Upper lobe of right lung (tissue), 1 donor: ENCODE measurements at places on chromosomes 7 and 10.

GRCh38 chr10:126302826-126303665, 85.2 kb downstream of the ADAM12 start:
- DNase-seq, result no peak

GRCh38 chr7:115005251-115005650, 83.4 kb downstream of the MDFIC start:
- DNase-seq, result no peak

DNA sequence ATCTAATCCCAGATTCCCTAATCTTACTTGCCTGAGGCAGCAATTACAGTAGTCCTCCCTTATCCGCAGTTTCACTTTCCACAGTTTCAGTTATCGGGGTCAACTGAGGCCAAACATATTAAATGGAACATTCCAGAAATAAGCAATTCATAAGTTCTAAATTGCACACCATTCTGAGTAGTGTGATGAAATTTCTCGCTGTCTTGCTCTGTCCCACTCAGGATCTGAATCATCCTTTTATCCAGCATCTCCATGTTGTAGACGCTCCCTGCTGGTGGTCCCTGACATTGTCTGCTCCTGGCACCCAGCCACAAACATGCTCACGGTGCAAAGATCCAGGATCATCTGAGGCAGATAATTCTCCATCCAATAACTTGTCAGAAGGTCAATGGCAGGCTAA, 128.7 kb upstream of the CXCL12 start:
- no peak for DNase-seq

DNA sequence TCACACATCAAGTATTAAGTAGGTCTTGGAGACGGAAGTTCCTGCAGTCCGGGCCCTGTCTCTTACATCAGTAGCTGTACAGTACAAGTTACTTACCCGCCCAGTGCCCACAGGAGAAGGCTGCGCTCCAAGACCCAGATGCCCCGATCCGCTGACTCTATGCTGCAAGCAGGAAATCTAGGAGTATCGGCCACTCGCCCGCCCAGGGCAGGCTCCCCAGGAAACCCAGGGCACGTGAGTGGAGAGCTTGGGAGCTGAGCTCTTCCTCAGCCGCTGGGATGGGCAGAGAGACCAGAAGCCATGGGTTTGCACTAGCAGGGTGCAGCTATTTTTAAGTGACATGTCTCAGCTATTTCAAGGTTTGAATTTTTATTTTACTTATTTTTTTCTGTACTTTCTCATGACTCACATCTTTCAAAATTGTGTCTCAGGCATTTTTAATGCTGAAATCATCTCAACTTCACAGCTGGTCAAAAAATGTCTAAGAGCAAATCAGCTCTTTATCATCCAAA, 1.9 kb upstream of the GPER1 start:
- no peak for DNase-seq

DNA sequence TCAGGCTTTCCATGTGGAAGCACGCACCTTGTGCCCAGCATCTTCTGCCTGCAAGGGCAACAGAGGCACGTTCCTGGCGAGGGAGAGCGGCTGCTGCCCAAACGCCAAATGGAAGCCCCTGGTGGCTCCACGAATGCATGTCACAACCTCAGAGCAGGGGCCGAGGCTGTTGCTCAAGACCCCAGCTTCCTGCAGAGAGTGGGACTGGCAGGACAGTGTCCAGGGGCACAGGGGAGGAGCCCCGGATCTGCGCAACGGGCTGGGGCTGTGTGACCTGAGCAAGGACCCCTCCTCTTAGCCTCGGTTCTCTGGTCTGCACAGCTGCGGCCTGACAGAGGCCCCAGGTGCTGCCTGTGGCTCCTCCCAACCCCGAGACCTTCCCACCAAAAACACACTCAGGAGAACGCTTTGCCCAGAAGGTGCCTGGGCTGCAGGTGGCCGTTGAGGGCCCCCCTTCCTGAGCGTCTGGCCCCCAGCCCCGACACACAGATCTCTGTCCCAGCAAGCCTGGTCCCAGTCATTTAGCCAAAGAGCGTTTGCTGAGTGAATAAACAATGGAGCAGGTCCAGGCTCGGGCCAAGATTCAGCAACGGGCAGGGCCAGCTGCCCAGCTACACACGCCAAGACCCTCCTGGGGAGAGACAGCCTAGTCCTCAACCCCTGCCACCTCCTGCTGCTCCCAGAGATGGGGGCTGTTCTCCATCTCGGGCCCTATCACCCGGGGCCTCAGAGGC, 1.2 kb downstream of the MICALL2 start:
- no peak for DNase-seq

DNA sequence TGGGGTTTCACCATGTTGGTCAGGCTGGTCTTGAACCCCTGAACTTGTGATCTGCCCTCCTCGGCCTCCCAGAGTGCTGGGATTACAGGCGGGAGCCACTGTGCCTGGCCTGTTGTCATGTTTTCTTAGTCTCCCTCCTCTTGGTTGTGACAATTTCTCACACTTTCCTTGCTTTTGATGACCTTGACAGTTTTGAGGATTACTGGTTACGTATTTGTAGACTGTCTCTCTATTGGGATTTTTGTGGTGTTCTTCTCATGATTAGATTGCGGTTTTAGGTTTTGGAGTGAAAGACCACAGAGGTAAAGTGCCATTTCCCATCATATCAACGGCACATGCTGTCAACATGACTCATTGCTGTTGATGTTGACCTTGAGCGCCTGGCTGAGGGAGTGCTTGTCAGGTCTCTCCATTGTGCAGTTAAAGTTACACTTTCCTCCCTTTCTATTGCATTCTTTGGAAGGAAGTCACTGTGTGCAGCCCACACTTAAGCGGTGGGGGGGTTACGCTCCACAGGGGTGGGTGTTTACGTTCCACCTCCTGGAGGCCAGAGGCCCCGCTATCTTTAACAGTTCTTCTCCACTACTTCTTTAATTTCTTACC, 10.8 kb downstream of the NEURL1 start:
- peak; percentile 46 for DNase-seq

- no peak for DNase-seq
Observed at GRCh38 chr10:99678921-99679320, 19.6 kb downstream of the ENTPD7 start.

- no peak for DNase-seq
Observed at GRCh38 chr10:18308600-18308999, 168.4 kb downstream of the CACNB2 start.

GRCh38 chr10:1731592-1731991, 5.7 kb downstream of the ADARB2 start:
- DNase-seq, result no peak

- no peak for DNase-seq
Observed at GRCh38 chr7:39605087-39605486, 18.3 kb upstream of the RALA start.

GRCh38 chr10:77944519-77944918, 18.0 kb upstream of the DLG5 start:
- DNase-seq, result no peak

DNA sequence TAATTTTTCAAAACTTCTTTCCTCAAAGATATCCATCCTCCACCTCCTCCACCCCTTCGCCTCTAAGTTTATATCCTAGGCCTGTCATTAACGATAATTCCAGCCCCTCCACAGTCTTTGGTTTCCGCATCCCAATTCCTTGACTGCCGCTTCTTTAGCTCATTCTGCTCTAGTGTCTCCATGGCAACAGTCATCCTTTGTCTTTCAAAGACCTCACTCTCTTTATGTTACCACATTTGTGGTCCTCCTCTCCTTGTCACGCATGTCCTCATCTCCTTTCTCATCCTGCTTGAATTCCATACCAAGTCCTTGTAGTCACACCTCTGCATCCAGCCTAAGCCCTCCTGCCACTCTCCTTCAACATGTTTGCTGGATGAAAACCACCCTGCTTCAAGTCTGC, 511.2 kb upstream of the KLF6 start:
- DNase-seq, result no peak

GRCh38 chr10:29757551-29758297, 123.0 kb upstream of the SVIL start:
- DNase-seq, result no peak

- DNase-seq, result no peak
Observed at GRCh38 chr7:1733206-1733907, 63.3 kb downstream of the ELFN1 start.

DNA sequence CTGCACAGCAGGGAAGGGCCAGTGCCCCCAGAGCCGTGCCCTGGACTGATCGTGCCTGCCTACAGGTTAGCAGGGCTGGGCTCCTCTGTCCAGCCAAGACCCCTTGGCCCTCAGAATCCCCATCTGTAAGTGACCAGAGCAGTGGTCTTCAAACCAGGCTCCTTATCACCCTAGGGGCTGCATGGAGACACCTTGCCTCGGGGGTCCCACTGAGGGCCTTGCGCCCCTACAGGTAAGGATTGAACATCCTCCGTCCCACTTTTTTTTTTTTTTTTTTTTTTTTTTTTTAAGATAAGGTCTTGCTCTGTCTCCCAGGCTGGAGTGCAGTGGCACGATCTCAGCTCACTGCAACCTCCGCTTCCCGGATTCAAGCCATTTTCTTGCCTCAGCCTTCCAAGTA, 32.6 kb upstream of the RADIL start:
- DNase-seq, result no peak

GRCh38 chr10:62116896-62117295, 151.7 kb downstream of the RTKN2 start:
- DNase-seq, result no peak

- no peak for DNase-seq
Observed at GRCh38 chr10:88906921-88907320, 26.9 kb downstream of the STAMBPL1 start.

- DNase-seq, result no peak
Observed at GRCh38 chr10:7956508-7956907, 98.0 kb upstream of the GATA3 start.

DNA sequence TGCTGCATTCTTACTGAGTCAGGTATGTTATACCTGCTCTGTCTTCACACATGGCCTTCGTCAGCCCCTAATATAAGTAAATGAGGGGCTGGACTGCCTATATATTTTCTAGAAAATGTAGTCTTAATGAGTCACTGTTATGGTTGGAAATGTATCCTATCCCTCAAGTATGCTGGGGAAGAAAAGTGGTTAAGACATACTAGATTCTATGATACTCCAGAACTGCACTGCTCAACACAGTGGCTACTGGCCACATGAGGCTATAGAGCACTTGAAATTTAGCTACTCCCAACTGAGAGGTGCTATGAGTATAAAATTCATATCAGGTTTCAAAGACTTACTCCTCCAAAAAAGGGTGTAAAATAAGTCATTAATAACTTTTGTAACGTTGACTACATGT, 104.3 kb upstream of the STEAP1B start:
- DNase-seq, result no peak

GRCh38 chr10:23037561-23037960, 57.8 kb upstream of the MSRB2 start:
- DNase-seq, result no peak
